ENCODE measurements at places on chromosomes 16 and 17.

DNA sequence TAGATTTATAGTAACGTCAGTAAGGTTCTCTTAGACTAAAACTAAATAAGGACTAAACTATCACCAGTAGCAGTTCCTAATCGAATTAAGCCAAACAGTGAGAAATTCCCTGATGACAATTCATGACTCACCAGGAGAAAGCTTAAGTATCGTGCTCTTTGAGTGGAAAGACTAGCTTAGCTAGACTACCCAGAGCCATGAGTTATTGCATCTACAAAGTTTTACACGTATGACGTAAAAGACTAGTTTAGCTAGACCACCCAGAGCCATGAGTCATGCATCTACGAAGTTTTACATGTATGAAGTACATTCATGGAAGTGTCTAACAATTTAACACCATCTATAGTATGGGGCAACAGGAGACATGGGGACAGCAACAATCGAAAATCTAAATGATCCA lies 36.6 kb downstream of the UBE2G1 start:
- DNase-seq: no peak

- no peak for DNase-seq
Measured at GRCh38 chr17:50640686-50641351, 6.1 kb downstream of the ABCC3 start.

DNA sequence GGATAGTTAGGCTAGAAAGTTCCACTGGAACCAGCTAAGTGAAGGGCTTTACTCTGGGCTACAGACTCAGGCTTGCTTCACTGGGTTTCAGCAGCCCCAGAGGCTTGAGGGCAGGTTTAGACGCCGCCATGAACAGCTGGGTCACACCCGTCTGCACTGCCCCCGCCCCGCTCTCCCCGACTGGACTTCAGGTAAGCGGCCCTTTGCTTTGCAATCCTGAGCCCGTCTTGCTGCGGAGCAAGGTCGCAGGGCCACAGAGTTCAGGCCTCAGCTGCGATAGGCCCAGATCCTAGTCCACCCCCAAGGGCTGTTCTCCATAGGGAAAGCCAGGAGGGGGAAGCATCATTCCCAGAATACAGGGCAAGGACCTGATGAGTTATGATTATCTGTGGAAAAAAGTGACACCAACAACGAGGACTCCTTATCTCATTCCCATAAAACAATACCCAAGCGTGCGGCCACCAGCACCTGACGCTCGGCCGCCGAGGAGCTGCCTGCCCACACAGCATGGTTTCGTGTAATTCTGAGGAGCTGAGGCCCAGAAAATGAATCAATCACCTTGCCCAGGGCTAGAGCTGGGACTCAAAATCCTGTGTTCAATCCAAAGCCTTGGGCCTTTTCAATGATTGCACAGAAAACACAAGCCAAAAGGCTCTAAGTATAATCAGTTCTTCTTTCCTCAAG lies 20.4 kb downstream of the MEAK7 start:
- DNase-seq: no peak

DNA sequence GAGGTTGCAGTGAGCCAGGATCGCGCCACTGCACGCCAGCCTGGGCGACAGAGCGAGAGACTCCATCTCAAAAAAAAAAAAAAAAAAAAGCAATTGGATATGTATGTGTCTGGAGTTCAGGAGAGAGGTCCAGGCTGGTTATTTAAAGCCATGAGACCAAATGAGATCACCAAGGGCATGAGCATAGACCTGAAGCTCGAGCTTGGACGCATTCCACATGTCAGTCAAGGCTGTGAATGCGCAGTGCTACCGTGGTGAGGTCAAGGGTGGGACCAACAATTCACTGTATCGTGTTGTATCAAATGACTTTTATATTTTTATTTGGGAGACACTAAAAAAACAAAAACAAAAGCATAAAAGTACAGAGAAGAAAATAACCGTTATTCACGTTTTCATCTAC lies 29.1 kb upstream of the SPNS2 start:
- DNase-seq: no peak

GRCh38 chr17:75814021-75814395 lies 29.4 kb downstream of the UNK start:
- no peak for DNase-seq

GRCh38 chr16:19410435-19411171 lies 7.1 kb upstream of the TMC5 start:
- DNase-seq: no peak

DNA sequence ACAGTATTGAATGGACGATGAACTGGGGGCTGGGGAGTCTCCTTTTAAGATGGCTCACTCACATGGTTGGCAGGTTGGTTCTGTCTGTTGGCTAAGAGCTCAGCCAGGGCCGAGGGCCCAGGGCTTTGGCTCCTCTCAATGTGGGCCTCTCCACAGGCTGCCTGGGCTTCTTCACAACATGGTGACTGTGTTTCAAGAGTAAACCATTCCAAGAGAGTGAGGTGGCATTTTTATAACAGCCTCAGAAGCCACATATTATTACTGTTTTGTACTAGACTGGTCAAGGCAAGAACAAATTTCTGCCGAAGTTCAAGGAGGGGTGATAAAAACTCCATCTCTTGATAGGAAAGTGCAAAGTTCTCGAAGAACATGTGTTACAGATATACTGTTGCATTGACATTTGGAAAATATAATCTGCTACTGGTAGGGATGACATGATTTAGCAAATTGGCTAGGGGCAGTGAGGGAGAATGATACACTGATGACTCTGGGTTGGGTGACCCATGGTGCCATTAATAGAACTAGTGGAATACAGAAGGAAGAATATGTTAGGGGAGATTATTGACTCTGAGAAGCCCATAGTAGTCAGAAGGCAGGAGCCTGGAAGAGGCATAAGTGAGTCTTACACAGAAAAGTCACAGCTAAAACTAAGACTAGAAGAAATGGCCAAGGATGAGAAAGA lies 13.7 kb downstream of the KRABD2 start:
- DNase-seq: no peak

- DNase-seq: no peak
Measured at GRCh38 chr17:74325376-74325742, 667 bp upstream of the KIF19 start.

- no peak for DNase-seq
Measured at GRCh38 chr16:17409894-17410293, 60.9 kb downstream of the XYLT1 start.

- no peak for DNase-seq
Measured at GRCh38 chr16:75919664-75920063, 193.4 kb upstream of the CPHXL start.

DNA sequence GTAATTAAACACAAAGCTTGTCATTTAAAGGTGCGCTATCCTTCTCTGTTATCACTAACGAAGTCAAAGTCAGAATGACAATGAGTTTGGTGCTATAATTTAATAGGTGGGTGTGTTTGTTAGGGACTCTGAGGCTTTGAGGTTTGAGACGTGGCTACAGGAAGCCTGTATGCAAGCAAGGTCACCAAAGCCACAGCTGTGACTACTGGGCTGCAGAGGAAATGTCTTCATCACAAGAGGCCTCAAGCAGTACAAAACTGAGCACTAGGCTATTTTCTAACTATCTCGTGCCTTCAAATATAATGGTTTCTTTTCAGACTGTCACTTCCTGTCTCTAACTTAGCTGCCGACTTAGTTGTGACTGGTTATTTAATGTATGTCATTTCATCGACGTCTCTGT lies 141.2 kb downstream of the AATF start:
- DNase-seq: no peak

- no peak for DNase-seq
Measured at GRCh38 chr16:57865746-57866528, 63.6 kb upstream of the KIFC3 start.

- DNase-seq: no peak
Measured at GRCh38 chr17:80421381-80422090, 6.6 kb downstream of the ENDOV start.

- DNase-seq: no peak
Measured at GRCh38 chr17:61265397-61265796, 134.2 kb upstream of the TBX2 start.

DNA sequence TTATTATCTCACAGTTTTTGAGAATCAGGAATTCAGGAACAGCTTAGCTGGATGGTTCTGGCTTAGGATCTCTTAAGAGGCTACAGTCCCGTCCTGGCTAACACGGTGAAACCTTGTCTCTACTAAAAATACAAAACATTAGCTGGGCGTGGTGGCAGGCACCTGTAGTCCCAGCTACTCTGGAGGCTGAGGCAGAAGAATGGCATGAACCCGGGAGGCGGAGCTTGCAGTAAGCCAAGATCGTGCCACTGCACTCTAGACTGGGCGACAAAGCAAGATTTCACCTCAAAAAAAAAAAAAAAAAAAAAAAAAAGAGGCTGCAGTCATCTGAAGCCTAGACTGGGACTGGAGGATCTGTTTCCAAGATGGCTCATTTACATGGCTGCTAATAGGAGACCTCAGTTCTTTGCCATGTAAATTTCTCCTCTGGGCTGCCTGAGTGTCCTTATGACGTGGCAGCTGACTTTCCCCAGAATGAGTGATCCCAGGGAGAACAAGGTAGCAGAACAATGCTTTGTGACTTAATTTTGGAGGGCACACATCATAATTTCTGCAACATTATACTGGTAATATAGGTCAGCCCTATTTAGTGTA lies 95.8 kb upstream of the CORO6 start:
- DNase-seq: no peak

GRCh38 chr17:27582696-27583095 lies 48.3 kb upstream of the LGALS9 start:
- no peak for DNase-seq

- DNase-seq: no peak
Measured at GRCh38 chr17:34588266-34588665, 8.9 kb downstream of the TMEM132E start.

DNA sequence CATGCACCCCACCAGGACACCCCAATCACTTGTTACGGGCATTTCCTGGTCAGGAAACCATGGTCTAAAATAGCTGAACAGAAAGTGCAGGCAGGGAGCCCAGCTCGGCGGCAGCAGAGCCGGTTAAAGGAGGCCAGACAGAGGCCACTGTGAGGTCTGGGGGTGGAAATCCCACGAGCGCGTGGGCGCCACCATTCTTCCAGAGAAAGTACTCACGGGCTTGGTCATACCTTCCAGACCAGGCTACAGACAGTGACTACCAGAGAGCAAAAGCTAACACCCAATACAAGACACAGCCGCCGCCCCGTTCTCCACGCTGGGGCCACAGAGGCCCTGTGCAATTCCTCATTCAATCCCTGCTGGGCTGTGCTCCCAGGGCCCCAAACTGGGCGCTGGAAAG lies 11.9 kb downstream of the CEP131 start:
- DNase-seq: no peak

- peak; percentile 50 for DNase-seq
Measured at GRCh38 chr17:77556383-77557061, 402.0 kb upstream of the TNRC6C start.

GRCh38 chr17:67246653-67247415 lies 1.8 kb upstream of the HELZ start:
- no peak for DNase-seq

DNA sequence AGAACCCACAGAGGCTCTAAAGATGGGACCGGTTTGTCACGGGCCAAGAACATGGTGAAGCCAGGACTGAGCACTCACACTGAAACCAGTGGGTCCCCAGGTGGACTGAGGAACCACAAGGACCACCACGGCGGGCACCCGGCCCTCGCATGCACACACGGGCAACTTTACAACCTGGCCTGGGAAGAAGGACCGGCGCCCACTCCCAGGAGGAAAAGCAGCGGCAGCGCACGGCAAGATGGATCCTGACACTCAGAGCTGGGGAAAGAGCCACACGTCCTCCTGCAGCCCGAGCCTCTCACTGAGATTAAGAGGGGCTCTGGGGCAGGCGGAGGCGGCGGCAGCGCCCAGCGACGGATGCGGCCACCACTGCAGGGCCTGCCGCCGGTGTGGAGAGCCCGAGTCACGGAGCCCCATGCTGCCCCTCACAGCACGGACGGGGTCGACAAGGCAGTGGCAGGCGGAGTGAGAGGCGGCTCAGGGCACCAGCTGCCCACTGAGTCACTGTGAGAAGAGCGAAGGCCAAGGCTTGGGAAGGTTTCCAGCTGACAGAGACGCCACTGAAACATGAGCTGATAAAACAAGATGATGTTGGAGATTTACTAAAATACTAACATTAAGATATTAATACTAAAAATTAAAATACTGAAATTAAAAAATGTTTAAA lies 118.3 kb downstream of the ANKRD11 start:
- DNase-seq: no peak

GRCh38 chr16:1613211-1613622 lies 1.1 kb downstream of the CRAMP1 start:
- DNase-seq: no peak

DNA sequence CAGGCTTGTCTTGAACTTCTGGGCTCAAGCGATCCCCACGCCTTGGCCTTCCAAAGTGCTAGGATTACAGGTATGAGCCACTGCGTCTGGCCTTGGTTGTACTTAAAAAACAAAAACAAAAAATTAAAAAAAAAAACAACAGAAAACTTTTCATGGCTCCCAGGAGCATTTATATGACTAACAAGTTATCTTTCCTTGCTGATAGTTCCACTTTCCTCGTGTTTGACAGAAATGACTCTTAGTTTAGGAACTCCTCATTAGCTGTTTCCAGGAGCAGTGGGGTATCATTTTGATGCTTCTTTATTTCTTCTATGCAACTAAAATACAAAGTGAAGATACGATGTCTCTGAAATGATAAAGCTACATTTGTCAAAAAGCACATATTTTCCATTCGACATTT lies 165.4 kb downstream of the PRKCA start:
- no peak for DNase-seq

DNA sequence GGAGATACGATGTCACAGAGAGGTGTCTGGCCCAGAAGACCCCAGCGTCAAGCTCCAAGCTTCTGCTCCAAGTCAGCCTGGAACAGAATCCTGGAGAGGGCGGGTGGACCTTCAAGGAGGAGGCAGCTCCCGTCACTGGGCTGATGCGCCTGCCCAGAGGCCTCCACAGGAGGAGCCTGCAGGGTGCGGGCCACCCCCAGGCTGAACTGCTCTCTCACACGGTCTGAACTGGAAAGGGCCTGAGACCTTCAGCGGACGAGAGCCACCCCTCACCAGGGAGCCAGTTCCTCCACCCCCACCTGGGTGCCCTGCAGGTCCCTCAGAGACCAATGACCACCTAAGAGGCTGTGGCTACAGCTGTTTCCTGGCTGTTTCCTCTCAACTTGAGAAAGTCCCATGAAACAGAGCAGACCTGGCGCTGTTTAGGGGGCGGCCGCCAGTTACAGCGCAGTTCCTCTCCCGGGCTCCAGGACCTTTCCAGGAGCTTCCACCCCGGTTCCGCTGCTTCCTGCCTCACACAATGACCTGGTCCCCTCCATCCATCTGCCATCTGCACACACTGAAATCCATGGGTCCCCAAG lies 36.0 kb upstream of the KLHDC4 start:
- DNase-seq: no peak

GRCh38 chr17:77677211-77677610 lies 281.3 kb upstream of the TNRC6C start:
- no peak for DNase-seq
